Cortex of kidney (tissue), 1 donor: ENCODE measurements at places on chromosomes 5 and 9.

- DNase-seq = no peak
These were observed 83.9 kb downstream of the TRPM3 start for GRCh38 chr9:71037521-71037920.

DNA sequence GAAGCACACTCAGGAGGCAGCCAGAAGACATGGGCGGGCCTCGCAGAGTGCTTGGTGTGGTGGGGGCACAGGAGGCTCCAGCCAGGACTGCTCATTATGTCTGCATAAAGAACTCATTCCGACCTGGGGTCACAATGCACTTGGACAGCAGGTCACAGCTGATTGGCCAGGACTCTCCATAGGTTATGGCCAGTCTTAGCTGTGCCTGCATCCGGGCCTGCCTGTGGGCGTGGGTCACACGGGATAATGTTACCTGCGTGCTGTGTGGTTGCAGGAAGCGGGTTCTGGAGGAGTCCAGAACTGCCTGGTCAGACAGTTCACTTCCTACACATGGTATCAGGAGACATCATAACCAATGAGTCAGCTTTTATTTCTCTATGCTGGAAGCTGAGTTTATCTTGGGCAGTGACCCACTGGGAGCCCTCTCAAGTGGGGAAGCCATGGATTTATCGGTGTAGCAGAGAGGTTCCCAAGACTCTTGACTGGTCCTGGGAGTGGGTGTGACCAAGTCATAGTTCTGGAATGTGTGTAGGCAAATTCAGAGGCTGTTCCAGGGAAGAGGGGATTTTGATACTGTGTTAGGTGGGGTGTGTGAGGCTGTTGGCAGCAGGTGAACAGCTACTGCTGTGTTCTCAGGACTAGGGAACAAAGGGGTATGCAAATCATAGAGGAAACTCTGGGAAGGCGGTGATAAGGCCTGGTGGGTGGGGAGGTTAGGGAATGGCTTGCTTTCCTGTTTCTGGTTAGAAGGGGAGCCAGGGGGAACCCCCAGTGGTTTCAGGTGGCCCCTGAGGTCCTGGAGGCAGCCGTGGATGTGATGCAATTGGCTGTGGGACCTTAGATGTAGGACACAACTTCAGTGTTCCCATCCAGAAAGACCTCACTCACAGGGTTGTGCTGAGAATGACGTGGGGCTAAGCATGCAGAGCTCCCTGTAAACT lies 51.3 kb downstream of the ARHGEF37 start:
- no peak for DNase-seq

GRCh38 chr9:117249799-117250198 lies 165.1 kb downstream of the ASTN2 start:
- DNase-seq = no peak

- DNase-seq = no peak
These were observed 139.4 kb downstream of the ATG10 start for GRCh38 chr5:82111191-82111590.
